Activated CD8-positive, alpha-beta memory T cell treated with anti-CD3 and anti-CD28 coated beads for 1 hour (primary cell): ENCODE measurements at places on chromosomes 7 and 10.

DNA sequence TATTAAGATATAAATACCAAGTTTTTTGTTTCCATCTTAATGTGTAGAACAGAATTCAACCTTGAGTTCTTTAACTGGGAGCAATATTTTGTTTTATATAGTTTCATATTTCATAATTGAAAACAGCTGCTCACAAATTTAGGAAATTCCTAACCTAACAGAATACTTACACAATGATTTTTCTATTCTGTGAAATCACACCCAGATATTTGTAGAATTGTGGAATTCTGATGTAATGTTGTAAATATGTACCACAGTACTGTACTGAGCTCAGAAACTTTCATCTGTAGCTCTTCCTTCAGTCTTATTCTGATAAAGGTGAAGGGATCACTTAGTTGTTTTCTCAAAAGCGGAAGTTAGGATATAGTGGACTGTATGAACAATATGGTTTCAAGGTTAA, 143.4 kb upstream of the GLI3 start:
- DNase-seq = no peak

DNA sequence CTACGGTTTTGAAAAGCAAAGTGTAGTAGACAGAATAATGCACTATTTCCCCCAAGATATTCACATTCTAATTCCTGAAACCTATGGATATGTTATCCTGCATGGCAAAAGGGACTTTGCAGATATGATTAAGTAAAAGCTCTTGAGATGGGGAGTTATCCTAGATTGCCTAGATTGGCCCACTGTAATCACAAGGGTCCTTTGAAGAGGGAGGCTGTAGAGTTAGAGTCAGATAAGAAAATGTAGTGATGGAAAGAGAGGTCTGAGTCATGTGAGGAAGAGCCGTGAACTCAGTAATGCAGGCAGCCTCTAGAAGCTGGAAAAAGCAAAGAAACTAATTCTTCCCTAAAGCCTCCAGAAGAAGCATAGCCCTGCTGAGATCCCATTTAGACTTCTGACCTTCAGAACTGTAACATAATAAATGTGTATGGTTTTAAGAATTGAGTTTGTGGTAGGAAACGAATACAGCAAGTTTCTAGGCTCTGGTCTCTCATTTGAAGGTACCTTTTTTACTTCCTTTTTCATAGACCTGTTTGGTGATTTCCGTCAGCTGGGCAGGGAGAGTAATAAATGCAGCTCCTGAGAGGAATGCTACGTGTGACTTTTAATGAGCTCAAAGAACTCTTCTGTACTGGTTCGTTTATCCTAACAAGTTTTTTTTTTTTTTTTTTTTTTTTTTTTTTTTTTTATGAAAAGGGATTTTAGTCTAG, 41.9 kb upstream of the NXPH1 start:
- no peak for DNase-seq

DNA sequence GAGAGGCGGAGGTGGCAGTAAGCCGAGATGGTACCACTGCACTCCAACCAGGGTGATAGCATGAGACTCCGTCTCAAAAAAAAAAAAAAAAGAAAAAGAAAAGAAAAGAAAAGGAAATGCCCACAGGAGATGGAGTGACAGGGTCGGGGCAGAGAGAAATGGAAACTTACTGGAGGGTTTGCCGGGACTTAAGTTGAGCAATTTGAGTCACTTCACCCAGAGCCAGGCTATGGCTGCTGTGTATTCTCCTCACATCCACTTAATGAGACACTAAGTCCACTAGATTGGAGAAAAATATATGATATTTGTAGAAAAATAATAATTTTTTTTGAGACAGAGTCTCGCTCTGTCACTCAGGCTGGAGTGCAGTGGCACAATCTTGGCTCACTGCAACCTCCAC, 4.6 kb upstream of the PFKFB3 start:
- no peak for DNase-seq

DNA sequence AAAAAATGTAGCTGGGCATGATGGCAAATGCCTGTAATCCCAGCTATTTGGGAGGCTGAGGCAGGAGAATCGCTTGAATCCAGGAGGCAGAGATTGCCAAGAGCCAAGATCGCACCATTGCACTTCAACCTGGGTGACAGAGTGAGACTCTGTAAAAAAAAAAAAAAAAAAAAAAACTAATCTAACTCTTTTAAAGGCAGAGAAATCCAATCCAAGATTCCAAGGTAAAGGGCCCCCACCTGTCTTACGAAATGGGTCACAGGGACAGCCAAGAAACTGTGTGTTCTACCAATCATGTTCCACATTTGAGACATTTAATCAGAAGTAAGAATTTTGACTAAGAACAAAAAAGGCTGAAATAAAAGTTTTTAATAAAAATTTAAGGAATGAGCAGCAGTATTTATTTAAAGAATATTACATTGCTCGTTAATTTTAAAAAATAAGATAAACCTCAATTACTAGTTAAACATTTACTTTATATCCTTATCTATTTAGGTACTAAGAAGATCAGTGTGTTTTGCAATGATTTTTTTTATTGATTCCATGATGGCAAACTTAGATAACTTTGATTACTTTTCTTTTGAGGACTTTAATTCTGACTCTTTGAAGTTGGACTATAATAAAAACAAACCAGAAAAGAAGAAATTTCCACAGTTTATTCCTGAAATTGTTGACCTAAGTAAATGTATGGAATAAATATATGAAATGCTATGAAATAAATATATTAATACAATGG, 6.7 kb upstream of the OAT start:
- DNase-seq = no peak

- no peak for DNase-seq
These were observed 9.7 kb upstream of the CCL24 start for GRCh38 chr7:75823198-75823910.

DNA sequence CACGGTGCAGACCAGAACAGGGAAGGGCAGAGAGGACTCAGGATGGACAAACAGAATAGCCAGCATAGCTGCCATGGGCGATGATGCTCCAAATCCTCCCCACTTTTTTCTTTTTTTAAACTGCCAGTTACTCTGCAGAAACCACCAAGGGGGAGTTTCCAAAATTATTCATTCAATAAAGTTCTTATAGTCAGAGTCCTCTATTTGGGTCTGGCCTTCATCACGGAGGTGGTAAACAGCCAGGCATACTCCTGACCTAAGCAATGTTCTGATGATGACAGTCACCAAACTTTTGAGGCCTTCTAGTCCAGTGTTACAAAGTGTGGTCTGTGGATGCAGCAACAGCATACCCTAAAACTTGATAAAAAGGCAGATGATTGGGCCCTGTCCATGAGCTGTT, 12.3 kb downstream of the RAPGEF5 start:
- DNase-seq = no peak

GRCh38 chr10:43206391-43207235, 60.3 kb downstream of the RASGEF1A start:
- DNase-seq = no peak

GRCh38 chr7:12833829-12834228, 146.4 kb downstream of the ARL4A start:
- no peak for DNase-seq

DNA sequence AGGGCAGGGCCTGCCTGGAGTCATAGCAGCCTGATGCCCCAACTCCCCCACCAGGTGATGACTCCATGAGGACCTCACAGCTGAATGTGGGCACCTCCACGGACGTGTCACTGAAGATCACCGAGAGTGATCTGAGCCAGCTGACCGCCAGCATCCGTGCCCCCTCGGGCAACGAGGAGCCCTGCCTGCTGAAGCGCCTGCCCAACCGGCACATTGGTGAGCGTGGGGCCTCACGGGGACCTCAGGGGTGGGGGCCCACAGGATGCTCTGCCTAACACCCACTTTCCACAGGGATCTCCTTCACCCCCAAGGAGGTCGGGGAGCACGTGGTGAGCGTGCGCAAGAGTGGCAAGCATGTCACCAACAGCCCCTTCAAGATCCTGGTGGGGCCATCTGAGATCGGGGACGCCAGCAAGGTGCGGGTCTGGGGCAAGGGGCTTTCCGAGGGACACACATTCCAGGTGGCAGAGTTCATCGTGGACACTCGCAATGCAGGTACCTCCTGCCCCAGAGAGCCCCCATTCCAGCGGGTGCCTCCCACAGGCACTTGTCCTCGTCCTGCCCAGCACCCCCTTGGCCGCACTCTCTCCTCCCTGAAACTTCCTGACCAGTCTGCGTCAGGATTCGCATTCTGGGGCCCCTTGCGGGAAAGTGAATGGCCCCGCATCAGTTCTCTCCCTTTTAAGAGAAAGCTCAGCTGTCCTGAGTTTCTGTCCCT, 10.0 kb upstream of the ATP6V1F start:
- no peak for DNase-seq
